Stimulated activated CD8-positive, alpha-beta memory T cell treated with anti-CD3 and anti-CD28 coated beads, Interleukin-15, amount 100 ng/mL, for 24 hours (primary cell): ENCODE measurements at places on chromosomes 2 and 18.

DNA sequence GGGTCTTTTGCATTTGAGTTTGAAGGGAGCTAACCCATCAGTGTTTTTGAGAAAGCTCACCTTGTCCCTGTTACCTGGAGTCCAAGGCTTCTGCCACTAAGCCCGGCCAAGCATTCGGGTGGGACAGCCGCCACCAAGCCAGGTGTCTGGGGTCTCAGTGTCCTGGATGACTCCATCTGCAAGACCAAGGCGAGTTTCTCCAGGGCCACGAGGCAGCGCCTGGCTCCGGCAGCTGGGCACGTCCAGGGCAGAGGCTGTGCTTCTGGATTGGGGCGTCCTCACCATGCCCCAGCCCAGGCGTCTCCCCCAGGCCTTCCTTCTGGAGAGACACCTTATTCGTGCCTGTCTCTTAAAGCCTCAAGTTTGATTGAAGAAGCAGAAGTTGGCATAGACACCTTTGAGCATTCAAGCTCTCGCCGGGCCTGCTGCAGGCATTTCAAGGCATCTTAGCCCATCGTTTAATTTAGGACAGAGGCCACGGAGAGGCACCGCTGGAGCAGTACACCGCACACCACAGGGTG is 24.9 kb downstream of the MLPH start:
- no peak for DNase-seq

DNA sequence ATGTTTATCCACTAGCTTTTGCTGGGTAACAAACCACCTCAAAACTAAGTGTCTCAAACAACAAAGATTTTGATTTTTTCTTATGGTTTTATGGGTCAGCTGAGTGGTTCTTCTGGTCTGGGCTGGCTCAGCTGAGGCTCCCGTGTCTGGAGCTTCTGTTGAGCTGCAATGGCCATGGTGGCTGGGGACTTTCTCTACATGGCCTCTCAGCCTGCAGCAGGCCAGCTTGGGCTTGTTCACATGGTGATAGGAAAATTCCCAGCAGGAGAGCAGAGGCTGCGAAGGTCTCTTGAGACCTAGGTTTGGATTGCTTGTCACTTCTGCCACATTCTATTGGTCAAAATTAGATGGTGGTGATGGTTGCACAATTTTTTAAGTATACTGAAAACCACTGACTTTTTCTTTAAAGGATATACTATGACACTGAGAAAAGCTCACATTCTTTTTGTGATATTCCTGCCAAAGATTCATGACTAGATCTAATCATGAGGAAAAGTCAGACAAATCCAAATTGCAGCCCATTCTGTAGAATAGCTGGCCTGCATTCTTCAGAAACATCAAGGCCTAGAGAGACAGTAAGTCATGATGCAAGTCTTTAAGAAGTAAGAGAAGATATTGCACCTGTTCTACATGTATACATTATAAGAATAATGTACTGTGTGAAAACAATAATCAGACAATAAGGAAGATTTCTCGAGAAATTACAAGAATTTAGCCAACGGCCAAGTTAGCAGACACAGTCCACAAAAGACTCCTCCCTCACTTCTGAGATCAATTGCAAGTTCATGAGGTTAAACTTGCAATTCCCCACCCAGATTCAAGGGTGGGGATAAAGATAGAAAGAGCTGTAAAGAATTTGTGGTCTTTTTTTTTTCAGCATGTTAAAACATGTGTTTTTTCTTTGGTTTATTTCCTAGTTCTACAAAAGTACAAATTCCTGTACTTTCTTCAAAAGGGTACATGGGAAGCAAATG is 35.0 kb upstream of the IL1R2 start:
- DNase-seq: no peak

GRCh38 chr2:162091325-162092007 is 17.5 kb upstream of the DPP4 start:
- DNase-seq: no peak

- DNase-seq: no peak
Observed at GRCh38 chr2:143397884-143398614, 268.8 kb downstream of the ARHGAP15 start.

DNA sequence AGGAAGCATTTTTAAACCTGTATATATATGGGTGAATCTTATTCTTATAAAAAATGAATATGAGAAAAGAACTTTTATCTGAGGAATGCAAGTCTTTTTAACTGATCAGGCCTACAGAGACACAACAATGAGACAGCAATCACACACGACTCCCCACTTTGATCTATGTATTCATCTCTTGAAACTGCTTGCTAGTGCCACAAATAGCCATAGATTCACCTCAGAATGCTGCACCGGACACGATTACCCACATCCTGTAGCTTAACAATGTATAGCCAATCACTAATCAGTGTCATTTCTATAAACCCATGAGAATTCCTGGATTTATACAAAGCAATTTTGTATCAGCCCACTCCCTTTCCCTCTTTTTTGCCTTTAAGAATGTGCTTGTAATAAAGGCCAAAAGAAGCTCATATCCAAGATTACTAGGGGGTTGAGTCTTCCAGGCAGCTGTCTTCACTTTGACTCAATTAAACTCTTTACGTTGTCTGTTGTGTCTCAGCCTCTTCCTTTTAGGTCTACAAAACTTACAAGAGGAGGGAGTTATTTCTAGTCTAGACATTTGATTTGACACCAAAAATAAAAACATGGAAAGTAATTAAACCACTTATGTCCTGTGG is 94.9 kb downstream of the MBD2 start:
- no peak for DNase-seq

DNA sequence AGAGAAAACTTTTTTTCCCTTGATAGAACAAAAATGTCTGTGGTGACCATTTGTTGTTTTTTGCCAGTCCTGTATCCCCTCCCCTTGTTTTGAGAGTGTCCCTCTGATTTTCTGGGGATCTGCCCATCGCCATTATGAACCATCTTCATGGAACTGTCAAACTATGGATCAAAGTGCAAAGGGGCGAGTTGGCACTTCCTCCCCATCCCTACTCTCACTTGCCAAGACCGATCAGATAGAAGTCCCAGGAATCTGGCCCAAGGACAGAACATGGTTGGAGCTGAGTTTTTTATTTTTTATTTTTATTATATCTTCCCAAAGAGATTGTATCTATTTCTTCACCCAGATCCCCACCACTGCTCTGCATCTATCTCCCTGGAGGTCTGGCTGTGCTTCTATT is 221.4 kb downstream of the IKZF2 start:
- no peak for DNase-seq

DNA sequence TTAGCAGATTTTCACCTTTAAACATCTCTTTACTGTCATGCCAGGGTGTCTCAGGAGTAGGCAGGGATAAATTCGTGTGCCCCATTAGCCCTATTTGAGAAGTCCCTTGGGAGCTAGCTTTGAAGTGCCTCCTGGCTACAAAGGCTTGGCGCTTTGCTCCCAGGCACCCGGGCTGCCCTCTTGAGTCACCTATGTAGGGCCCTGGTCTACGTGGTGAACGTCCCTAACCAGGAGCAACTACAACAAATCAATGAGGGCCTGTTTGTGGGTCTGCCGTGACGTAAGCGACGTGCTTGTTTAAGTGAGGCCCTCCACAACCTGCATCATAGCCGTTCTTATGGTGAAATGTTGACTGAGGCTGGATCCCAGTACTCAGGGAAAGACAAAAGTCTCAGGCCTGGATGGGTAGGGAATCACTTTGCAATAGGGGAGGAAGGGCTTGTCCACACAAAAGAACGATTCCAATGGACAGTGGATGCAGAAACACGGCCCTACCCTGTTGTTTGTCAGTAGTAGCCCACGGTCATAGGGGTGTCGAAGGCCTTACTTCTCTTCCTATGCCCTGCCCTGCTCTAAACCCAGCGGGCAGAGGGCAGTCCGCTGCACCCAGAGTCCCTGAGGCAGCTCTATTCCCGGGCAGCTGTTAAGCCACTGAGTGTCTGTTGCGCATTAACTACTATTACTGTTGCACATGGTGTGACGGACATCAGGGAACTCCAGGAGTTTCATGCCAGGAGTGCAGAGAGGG is 93.9 kb downstream of the INHBB start:
- DNase-seq: no peak

GRCh38 chr2:2694746-2695145 is 363.7 kb upstream of the MYT1L start:
- DNase-seq: no peak

DNA sequence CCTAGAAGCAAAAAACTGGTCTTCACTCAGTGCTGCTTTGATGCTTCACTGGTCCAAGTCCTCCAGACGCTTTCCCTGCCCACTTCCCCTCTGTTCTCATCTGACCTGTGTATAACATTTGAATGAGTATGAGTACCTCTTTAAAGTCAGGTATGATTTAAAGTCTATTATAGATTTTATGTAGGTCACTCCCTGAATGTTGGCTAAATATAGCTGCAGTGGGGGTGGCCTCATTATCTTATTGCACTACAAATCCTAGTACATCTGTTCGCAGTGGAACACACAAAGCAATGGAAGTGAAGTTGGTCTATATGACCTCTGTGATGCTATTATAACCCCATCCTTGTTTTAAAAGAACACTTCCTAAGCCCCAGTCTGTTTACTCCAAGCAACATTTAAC is 33.2 kb downstream of the ARHGEF33 start:
- no peak for DNase-seq

- DNase-seq: no peak
Observed at GRCh38 chr2:192584976-192585375, 390.2 kb upstream of the TMEFF2 start.

DNA sequence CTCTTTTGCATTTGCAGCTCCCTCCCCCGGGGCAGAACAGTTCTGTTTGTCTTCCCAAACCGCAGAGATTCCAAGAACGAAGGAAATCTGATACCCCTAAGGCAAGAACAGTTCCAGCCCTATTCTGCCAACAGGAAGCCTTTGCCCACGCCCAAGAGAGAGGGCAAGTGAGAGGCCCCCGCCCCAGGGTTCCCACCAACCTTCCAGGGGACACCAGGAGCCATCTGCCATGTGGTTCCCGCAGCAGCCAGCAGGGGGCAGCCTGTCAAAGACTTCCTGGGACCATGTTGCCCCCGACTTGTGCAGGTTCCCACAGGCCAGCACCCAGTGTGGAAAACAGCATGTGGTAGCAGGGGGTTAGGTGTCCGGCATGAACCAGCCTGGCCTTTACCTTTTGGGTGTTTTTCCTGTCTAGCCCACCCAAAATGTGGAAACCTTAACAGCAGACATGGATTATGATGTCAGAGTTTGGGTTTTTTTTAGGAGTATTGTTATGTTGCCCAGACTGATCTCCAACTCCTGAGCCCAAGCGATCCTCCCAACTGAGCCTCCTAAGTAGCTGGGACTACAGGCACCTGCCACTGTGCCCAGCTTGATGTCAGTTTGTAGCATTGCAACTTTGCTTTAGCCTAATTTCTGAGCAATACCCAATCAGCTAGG is 21.7 kb upstream of the EFHD1 start:
- peak; percentile 60 for DNase-seq

DNA sequence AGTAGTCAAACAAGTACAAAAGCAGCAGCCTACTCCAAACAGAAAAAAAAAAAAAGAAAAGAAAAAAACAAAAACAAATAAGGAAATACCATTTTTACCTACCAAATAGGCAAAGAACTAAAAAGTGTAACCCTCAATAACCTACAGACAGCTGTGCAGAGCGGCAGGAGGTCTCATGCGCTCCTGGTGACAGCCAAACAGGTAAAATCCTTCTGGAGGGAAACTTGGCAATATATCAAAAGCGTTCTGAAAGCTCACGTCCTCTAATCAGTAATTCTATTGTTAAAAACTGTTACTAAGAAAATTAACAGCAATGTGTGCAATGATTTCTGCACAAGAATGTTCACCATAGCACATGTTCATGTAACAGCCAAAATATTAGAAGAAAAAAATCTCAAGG is 105.6 kb downstream of the AFF3 start:
- no peak for DNase-seq

- no peak for DNase-seq
Observed at GRCh38 chr2:112582314-112582746, 2.1 kb upstream of the CHCHD5 start.

GRCh38 chr2:237503201-237503600 is 16.1 kb downstream of the MLPH start:
- DNase-seq: no peak

DNA sequence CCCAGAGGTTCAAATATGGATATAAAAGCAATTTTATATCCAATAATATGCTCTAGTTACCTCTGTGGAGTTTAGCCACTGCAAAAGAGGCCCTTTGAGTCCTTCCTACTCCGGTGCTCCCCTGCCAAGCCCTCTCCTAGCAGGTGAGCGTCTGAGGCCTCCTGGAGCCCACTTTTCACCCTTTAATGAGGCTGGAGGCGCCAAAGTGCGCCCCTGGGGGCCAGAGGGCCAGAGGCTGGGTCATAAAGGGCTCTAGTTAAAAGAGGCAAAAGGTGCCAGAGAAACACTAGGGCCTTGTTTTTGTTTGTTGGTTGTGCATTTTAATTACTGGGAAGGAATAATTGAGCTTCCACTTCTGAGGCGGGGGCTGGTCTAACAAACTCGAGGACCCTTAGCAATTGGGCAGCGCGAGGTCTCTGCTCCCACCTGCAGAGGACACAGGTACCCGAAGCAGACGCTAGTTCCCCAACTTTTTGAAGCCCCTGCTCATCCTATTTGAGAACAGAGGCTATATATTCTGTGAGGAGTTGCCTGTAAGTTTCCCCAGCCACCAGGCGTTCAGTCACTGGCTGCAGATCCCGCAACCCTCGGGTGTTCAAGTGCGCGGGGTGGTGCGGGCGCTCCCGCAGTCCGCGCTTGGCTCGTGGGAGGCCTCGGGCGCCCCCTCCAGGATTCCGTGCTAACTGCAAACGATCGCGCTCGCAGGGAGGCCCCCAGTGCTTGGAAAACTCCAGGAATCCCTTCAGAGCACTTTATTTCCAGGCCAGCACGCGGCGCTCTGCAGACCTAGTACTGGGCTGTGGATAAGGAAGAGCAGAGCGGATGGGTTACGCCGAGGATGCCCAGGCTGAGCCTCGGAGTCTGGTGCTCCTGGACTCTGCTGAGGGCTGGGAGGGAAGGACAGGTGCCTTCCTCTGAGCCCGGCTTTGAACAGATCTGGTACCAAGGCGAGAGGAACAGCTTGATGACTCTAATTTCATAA is 14.1 kb downstream of the MSGN1 start:
- peak; percentile 15 for DNase-seq

- DNase-seq: no peak
Observed at GRCh38 chr18:34297287-34297686, 72.6 kb upstream of the NOL4 start.

DNA sequence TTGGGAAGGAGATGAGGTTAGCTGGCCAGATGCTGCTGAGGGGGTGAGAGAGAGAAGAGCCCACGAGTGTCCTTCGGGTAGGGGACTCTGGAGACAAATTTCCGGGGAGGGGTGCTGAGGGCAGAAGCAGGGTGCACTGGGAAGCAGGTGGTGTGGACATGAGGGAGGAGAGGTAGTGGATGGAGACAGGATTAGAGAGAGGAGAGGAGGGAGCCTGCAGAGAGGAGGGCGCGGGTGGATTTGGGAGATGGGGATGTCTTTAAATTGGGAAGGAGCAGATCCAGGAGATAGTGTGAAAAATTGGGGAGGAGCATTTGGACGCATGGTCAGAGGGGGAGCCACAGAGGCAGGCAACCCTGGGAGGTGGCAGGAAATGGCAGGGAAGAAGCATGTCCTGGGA is 154.7 kb downstream of the DYSF start:
- DNase-seq: no peak

- no peak for DNase-seq
Observed at GRCh38 chr2:45776160-45776955, 124.9 kb downstream of the PRKCE start.

- DNase-seq: no peak
Observed at GRCh38 chr18:248053-248452, 19.8 kb downstream of the THOC1 start.
